Stimulated activated CD8-positive, alpha-beta memory T cell treated with anti-CD3 and anti-CD28 coated beads, Interleukin-2, amount 100 ng/mL, for 1 hour (primary cell): ENCODE measurements at places on chromosomes 4 and X.

DNA sequence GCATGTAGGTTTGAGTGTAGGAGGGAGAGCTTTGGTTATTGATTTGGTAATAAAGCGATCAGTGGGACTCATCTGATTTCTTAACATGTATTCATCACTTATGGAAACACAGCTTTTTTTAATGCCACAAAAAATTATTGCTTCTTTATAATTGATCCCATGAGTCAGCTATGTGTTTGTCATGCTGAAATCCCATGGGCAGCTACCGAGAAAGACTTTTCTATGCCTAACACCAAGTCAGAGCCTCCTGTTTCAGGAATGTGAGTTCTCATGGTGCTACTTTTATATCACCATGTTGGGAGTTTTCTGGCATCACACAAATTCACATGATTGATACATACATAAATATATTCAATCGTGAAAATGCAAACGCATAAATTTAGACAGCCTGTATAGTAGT, 165.7 kb downstream of the RAPGEF2 start:
- no peak for DNase-seq

DNA sequence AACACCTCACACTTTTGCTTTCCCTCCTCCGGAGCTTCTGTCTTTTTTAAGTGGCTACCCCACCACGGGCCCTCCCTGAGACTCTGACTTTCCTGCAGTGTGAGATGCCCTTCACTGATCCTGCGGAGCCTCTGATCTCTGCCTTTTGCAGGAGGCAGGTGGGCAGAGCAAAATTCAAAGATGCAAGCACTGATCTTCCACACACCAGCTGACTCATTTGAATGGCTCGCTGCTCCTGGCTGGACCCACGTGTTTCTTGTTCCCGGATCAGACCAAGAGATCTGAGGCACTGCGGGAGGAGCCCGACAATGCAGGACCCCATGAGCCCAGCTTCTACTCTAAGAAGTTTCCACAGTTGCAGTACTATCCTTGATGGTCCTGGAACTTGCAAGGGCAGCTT, 1607.9 kb upstream of the TENM3 start:
- no peak for DNase-seq

DNA sequence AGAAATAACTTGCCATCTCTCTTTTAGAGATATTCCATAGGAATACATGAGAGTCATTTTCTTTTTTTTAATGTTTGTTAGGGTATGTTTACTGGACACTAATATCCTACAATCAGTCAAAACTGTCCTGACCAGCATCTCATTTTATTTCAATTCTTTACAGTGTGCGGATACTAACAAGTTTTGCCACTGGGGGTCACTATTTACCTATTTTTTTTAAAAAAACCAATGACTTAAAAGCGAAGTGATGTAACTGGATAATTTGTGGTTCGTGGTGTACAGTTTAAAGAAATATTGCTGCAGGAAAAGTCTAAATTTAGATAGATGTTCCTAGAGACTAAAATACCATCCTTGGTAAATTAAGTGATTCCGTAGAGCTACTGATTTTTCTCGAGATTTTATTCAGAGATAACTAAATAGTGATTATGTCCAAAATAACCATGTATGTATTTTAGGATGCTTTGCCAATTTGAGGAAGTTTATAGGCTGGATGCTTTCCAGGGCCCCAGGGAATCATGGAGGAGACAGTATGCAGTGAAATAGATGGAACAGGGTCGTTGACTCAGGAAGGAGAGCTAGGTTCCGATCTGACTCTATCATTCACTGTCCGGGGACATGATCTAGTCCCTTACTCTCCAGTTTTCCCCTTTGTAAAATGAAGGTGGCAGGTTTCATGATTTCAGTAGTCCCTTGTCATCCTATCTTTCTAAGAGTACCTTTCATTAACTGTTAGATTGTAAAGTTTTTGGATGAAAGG, 34.0 kb upstream of the GNPDA2 start:
- no peak for DNase-seq

- no peak for DNase-seq
These were observed 41.0 kb downstream of the MID1 start for GRCh38 chrX:10579112-10580011.

- DNase-seq: no peak
These were observed 1222.9 kb upstream of the PRKX start for GRCh38 chrX:4936315-4936714.

DNA sequence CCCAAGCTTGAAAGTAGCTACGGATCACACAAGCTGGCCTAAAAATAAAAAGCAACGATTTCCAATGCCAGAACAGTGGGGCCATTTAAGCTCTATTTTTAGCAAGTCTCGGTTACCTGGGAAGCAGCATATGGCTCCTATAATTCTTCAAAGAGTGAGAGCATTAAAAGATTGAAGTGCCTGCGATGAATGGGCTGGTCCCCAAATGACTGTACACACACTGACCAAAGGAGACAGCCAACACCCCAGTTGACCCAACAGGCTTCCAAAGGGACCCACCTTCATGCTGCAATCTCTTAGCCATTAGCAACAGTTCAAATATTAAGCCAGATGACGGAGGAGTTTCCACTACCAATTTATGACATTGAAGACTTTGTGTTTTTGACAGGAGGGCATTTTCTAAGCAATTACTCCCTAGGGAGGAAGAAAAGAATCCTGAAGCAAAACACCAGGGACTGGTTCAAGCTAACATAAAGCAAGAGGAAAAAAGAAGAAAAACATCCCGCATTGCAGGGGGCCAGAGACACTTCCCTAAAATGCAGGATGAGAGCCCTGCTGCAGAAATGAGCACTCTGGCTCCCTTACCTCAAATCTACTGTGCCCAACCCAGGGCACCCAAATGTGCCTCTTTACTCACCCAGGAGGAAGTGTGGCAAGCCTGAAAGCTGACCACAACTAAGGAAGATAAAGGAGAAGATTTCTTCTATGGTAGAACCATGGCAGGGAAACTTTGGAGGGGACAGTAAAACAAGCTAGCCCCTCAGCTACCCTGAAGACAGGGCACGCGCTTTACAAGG, 21.6 kb downstream of the SH3KBP1 start:
- DNase-seq: no peak

GRCh38 chrX:128699716-128700285, 647.6 kb upstream of the ACTRT1 start:
- DNase-seq: no peak

- DNase-seq: no peak
These were observed 284.4 kb upstream of the SFRP2 start for GRCh38 chr4:154073107-154073822.

- DNase-seq: no peak
These were observed at the start of gene KLHL34 for GRCh38 chrX:21658152-21658737. TSS of gene KLHL34 (minus strand) at chrX:21658330. CDS start at chrX:21657788, 542 bp downstream.

GRCh38 chr4:86926435-86927086, 8.2 kb upstream of the AFF1 start:
- DNase-seq: no peak

- no peak for DNase-seq
These were observed 93.3 kb downstream of the SPATA18 start for GRCh38 chr4:52144372-52144771.

GRCh38 chrX:9102956-9103355, 69.0 kb upstream of the FAM9B start:
- DNase-seq: no peak

DNA sequence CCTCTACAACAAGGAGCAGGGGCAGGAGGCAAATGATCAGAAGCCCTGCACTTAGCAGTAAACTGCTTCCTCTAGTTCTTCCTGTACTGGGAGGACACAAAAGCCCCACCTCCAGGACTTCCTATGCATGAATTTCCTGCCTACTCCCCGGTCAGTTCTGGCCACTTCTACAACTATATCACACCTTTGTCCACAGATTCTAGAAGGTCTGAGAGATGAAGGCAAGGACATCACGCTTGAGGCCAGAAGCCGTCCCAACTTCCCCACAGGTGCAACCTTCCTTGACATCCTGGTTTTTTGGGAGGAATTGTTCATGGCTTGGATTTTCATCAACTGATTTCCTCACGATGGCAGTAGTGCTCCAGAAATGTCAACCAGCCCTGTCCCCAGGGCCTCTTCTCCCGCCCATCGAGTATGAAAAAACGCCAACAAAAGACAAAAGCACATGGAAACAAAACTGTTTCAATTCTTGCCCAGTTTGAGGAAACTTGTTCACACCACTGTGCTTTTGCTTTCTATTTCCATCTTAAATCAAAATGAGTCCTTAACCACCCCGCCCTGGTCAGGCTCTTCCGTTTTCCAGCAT, 206.5 kb upstream of the STK26 start:
- no peak for DNase-seq

- no peak for DNase-seq
These were observed 12.5 kb downstream of the OTUD4 start for GRCh38 chr4:145167887-145168286.

- DNase-seq: no peak
These were observed 554.9 kb downstream of the KLHL4 start for GRCh38 chrX:88072339-88073030.

DNA sequence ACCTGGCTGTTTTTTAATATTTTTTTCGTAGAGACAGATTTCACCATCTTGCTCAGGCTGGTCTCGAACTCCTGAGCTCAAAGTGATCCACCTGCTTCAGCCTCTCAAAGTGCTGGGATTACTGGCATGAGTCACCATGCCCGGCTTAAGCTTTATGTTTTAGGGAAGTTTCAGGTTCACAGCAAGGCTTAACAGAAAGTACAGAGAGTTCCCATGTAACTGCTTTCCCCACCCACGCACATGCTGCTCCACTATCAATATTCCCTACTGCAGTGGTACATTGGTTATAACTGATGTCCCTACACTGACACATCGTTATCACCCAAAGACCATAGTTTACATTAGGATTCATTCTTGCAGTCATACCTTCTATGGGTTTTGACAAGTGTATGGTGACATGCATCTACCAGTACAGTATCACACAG, 62.7 kb downstream of the PRPS1 start:
- no peak for DNase-seq

- no peak for DNase-seq
These were observed 167.0 kb upstream of the CPEB2 start for GRCh38 chr4:14835288-14835687.

GRCh38 chrX:34956916-34957315, 14.3 kb downstream of the FAM47B start:
- no peak for DNase-seq

DNA sequence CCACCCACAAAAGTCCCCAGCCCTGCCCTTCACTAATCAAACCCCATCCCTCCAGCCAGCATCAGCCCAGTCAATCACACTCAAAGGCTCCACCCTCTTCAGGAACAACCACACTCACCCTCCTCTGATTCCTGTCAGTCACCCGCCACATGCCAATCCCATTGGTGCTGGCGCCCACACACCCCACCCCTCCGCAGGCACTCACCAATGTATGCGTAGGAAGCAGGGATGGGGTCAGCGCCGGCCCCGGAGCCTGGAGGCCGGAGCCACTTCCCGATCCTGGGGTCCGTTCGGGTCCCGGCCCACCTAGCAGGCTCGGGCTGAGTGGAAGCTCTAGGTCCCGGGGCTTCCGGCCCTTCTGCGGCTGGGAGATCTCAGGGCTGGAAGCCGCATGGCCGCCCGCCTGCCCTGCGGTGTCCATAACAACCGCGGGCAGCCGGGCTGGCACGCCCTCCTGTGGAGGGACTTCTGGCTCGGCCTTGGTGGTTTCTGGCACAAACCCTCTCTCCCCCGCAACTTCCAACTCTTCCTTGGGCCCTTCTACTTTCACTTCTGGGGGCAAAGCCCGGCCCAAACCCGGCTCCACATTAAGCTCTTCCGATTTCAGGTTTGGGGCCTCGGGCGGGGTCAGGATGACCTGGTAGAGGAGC, 7.9 kb upstream of the CFP start:
- no peak for DNase-seq

GRCh38 chrX:40391662-40392061, 189.1 kb upstream of the ATP6AP2 start:
- DNase-seq: no peak

DNA sequence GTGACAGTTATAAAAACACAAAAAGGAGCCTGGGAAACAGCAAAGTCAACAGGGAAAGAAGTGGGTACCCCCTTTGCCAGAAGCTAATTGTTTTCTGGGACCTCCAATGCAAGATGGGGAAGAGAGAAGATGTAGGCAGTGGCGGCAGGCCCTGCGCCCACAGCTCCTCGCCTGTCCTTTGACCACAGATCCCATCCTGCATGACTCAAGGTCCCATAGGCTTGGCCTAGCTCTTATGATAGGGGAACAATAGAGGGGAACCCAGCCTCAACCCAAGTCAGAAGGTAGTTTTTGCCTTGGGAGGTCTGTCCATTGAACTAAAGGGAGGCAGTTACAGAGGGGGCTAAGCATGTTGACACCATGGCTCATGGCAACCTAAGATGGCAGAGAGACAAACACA, 14.2 kb downstream of the ZMYM3 start:
- no peak for DNase-seq

- DNase-seq: no peak
These were observed 24.5 kb upstream of the GRID2 start for GRCh38 chr4:92279296-92279695.

GRCh38 chrX:6644411-6644810, 109.5 kb upstream of the VCX3A start:
- no peak for DNase-seq

DNA sequence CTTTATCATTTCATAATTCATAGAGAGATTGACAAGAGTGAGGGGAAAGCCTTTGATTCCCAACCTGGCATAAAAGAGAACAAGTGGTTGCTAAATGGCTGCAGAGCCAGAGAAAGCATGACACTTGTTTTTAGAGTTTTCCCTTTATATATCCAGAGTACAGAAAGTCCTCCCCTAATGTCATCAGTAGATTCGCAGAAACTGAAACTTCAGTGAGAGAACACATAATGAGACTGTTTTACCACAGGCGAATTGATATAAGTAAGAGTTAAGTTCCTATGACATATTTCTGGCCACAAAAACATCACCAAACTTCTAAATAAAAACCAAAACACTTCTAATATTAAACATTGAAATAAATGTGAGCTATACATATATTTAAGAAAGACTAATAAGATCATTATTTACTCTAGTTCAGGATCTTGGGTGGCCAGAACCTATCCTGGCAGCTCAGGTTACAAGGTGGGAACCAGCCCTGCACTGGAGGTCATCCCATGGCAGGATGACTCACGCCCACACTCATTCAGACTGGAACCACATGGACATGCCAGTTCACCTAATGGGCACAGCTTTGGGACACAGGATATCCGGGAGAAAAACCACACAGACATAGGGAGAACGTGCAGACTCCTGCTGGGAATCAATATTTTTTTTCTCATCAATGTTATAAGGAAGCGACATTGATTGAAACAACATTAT, 35.5 kb downstream of the NWD2 start:
- no peak for DNase-seq

DNA sequence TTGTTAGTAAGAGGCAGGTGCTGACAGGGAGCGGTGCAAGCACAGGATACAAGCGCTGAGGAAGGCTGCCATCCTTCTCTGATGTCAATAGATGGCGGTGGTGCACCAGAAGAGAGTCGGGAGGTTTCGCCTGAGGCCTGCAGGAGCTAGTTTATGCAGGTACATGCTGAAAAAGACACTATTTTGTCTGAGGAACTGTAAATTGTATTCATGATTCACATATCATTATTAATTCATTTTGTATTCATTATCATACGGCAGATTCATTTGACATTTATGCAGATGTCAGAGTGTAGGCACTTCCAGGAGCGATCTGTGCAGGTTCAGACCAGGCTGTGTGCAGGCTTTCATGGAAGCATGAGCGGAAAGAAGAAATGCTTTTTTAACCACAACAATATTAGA, 824.0 kb downstream of the STIM2 start:
- DNase-seq: no peak

GRCh38 chrX:2566055-2566454, 65.3 kb upstream of the DHRSX start:
- DNase-seq: no peak
